ENCODE measurements at places on chromosomes 5 and 9.
A peak's percentile ranks its signal among the peaks of the same experiment; 100 is the strongest.

DNA sequence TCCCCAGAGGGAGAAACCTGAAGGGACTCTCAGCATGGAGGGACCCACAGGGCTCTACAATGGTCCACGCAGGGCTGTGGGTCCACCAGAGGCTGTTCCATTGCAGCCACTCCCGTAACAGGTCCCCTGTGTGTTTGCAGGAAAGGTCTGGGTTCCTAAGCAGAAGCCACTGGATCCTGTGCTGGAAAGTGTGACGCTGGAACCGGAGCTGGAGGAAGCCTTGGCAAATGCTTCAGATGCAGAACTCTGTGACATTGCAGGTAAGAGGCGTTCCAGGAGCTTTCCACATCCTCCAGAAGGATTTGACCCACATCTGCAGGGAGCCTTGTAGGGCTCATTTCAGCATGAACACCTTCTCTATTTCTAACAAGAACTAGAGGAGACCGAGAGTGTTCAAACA, 51.7 kb downstream of the TMOD1 start:
- DNase-seq: no peak

DNA sequence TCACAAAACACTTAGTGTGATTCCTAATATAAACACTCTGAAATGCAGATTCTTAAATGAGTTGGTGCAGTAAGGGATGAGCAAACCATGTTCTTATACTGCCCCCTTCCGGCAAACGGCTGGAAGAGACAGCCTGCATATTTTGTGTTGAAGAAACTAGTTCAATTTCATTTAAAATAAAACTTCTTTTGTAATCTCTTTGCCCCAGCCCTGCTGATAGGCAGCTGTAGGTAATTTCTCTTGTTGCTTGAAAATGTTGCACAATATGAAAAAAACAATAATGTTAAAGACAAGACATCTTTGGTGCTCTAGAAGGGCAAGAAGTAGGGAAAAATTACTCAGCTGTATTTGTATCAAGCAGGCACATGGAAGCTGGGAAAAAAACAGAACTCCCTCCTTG, 89.7 kb upstream of the CCNG1 start:
- DNase-seq: peak; percentile 27

DNA sequence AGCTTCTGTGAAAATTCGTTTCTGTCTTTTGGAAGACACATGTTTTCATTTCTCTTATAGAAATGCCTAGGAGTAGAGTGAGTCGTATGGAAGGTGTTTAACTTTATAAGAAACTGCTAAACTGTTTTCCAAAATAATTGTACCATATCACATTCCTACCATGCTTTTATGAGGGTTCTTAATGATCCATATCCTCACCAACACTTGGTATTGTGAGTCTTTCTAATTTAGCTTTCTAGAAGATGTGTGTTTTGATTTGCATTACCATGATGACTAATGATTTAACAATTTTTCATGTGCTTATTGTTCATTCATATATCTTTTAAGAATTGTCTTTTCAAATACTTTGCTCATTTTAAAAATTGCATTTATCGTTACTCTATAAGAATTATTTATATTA, 223.6 kb downstream of the COMMD10 start:
- no peak for DNase-seq

DNA sequence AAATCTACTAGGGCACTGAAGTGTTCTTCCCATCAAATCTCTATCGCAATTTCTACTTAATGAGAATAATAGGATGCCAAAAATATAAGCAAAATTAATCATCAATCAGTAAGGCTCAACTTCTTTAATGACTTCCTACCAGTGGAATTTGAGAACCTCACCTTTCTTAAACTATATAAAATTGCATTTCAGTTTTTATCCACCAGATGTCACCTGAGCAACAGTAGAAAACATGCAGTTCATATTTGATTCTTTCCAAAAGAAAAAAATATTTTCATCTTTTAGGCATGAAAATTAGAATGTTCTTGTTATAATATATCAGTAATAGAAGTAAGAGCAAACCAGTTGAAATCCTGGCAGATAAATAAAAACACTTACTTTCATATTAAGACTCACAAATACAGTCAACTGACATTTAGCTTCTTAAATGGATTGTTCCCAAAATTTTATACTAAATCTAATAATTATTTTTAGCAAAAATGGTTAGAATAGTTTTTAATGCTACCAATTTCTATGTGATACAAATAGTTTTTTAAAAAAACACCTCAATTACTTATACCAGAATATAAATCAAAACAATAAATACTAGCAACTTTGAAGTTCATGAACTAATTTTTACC, 13.4 kb upstream of the CCDC112 start:
- DNase-seq: no peak

DNA sequence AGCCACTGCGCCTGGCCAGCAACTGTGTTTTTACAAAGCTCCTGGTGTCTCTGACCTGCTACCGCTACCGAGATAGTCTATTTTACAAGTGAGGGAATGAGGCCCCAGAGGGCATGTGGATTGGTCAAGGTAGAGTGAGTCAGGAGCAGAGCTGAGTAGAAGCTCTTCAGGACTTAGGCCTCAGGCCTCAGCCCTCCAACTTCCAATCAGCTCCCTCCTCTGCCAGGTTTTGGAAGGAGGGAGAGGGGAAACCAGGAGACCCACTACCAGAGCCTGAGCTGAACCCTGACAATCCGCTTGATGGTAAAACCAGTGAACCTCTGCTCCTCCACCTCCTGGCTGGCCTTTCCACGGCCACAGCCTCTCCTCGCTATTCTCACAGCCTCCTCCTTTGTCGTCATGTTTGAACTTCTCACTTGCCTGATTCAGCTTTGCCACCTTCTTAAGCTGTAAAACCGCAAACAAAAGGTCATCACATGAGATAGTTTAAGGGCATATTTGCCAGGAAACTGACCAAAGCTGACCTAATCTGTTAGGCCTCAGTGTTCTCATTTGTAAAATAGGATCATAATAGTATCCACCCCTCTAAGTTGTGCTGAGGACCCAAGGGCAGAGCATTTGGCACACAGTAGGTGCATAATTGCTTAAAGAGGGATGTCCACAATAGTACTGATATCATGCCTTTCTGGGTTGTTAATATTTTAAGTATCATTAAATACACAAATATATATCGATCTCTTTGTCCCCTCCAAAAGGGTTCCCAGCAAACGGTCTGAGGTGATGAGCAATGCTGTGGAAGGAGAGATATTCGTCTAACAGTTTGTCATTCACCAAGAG, 1.7 kb downstream of the TRAF1 start:
- no peak for DNase-seq

DNA sequence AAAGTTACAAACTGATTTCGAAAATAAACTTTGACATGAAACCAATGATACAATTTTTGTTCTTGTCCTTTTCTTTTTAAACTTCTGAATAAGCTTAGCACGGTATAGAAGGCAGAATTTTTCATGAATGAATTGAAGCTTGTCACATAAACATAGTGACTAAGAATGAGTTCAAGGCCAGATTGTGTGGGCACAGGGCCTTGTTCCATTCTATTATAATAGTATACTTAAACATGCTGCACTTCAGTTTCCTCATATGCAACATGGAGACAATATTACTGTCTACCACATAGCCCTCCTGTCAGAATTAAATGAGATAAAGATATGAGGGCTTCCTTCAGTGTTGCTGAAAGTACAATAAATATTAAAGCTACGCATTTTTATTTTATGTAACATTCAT, 204.2 kb upstream of the HAPLN1 start:
- no peak for DNase-seq

GRCh38 chr5:177527595-177527994, 10.8 kb upstream of the DDX41 start:
- DNase-seq: no peak

GRCh38 chr9:101027236-101027635, 1.3 kb upstream of the PLPPR1 start:
- DNase-seq: no peak

DNA sequence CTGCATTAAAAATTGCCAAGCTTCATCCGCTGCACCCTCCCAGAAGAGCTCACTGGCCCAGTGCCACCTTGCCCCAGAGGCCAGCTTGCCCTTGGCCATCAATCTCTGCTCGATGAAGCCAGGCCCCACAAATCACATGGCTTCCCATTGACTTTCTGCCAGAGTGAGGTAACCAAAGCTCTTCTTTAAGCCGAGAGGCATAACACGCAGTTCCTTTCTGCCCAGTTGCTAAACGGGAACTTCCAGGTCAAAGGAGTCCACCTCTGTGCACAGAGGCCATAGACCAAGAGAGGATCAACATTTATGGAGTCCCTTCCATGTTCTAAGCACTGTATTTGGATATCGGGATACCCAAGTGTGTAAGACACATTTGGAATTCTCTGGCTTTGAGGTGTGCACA, 208.8 kb downstream of the KIF4B start:
- no peak for DNase-seq

All from LNCaP clone FGC (cell line).